GM13977 (cell line): ENCODE measurements at places on chromosomes 3 and 15.
A peak's percentile ranks its signal among the peaks of the same experiment; 100 is the strongest.

DNA sequence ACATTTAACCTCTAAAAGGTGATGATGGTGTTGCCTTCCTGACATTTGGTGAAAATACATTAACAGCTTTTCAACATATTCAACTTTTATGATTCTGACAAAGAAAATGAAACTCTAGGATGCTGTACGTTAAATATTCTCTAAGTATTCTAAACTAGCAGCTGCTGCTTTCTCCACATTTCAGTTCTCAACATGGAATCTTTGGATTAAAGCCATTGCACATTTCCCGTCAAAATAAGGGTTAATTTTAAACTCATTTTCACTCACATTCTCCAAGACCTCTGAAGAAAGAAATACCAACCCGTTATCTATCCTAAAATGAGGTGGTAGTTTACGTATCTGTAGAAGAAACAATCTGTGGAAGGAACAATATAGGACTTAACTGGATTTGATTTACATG is 655.7 kb upstream of the ARPP21 start:
- no peak for DNase-seq

GRCh38 chr15:72965671-72966070 is 86.6 kb upstream of the NEO1 start:
- no peak for DNase-seq

GRCh38 chr15:39363761-39364586 is 216.9 kb upstream of the THBS1 start:
- no peak for DNase-seq

GRCh38 chr15:92035961-92036360 is 182.5 kb downstream of the SLCO3A1 start:
- no peak for DNase-seq

DNA sequence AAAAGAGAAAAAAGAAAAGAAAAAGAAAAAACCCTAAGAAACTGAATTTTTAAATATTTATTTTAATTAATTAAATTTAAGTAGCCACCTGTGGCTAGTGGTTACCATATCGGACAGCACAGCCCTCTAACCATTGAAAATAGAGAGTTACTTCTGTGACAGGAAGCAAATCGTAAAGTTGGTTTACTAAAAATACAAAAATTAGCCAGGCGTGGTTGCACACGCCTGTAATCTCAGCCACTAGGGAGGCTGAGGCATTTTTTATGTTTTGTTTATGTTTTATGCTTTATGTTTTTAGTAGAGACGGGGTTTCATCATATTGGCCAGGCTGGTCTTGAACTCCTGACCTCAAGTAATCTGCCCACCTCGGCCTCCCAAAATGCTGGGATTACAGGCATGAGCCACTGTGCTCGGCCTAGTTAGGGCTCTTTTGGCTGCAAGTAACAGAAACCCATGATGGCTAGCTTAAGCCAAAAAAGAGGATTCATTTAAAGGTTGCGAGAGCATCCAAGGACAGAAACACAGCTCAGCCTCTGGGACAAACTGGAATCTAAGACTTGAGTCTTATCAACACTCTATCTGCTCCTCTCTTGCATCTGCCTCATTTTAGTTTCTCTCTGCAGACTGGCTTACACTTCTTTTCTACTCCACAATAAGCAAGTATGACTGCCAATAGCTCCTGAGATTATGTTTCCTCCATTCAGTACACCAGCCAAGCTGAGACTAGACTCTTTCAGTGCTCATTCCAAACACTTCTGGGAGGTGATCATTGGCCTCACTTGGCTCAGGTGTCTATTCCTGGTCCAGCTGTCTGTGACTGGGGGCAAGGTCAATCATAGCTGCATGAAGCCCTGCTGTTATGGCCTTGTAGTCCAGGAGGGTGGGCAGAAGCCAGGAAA is 6.8 kb upstream of the SKIL start:
- DNase-seq = no peak

DNA sequence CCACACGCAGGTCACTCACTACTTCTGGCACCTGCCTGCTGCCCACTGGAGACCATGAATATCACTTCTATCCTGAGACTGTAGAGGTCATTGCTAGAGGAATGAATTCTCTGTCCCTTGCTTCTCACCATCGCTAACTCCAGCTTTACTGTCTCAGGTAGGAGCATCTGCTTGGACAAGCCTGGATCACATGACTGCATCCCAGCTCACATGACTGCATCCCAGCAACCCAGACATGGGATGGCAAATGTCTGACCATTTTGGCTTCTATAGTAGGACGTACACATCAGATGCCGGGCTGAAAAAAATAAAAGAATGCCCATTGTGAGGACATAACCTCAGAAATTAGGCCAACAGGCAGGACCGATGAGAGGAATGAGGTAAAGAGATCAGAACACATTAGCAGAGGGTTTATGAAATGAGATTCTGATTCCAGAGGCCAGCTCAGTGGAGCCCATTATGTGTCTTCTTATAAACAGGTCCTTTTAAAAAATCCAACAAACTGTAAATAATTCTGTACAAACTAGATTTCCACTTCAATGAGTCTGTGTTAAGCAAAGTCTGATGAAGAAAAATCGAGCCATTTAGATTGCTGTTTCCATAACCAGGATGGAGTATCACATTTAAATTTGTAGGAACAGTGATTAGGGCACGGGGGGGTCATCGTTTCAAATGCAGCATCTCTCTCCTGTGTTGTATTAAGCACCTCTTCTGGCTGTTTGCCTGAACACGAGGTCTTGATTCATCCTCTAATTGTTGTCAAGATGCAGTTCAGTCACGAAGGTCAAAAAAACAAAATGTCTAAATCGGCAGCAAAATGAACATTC is 126.7 kb downstream of the MTHFS start:
- DNase-seq = no peak

DNA sequence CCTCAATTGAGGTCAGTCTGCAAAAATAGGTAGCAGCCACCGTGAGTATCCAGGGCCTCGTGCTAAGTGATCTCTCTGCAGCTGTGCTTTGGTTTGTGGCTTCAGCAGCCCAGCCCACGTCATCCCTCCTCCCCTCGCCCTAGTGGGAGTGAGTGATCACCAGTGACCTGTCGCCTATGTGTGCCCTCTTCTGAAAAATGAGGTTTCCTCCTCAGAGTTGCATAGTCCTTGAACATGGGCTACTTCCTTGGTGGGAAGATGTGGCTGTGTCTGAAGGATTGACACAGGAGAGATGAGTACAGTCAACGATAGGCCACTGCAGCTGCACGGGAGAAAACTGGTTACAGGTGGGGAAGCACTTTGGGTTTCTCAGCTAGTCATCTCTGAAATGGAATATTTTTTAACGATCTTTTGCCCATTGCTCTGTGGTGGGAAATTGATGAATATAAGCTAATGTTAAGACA is 144.8 kb upstream of the BHLHE40 start:
- peak; percentile 43 for DNase-seq

GRCh38 chr3:52253314-52254304 is 8.1 kb downstream of the PPM1M start:
- DNase-seq = peak; percentile 89

GRCh38 chr3:70383360-70383831 is 71.0 kb upstream of the MDFIC2 start:
- DNase-seq = peak; percentile 14

- DNase-seq = no peak
Observed at GRCh38 chr3:123733341-123733740, 148.5 kb upstream of the HACD2 start.

DNA sequence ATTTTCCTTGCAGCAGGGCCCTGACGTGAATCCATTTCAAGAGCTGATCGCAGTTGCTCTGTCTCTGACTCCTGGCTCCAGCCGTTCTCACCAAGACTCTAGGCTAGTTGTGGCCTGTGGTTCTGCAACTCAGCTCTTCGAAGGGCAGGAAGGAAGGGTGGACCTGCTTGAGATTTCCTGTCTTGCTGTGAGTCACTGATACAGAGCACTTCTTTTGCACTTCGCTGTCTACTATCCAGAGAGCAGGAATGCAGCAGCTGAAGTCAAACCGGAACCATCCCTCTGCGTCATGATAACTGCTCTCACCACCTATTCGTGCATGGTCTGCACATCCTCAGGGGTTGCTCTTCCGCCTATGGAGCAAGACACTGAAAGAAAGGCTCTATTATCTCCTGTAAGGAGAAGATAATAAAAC is 59.7 kb downstream of the RAP2B start:
- DNase-seq = peak; percentile 24

- no peak for DNase-seq
Observed at GRCh38 chr15:91298101-91298500, 198.0 kb downstream of the SV2B start.

DNA sequence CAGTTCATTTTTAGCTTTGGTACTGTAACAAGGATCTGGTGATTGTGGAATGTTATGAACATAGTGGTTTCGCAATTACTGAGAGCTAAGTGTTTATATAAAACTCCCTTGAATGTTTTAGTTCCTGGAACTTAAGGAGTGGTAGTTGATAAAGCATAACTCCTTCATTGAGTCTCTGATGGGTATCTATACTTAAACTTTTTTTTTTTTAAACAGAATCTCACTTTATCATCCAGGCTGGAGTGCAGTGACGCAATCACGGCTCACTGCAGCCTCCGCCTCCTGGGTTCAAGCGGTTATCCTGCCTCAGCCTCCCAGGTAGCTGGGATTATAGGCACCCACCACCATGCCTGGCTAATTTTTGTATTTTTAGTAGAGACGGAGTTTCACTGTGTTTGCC is 11.3 kb downstream of the PRKCI start:
- DNase-seq = no peak

DNA sequence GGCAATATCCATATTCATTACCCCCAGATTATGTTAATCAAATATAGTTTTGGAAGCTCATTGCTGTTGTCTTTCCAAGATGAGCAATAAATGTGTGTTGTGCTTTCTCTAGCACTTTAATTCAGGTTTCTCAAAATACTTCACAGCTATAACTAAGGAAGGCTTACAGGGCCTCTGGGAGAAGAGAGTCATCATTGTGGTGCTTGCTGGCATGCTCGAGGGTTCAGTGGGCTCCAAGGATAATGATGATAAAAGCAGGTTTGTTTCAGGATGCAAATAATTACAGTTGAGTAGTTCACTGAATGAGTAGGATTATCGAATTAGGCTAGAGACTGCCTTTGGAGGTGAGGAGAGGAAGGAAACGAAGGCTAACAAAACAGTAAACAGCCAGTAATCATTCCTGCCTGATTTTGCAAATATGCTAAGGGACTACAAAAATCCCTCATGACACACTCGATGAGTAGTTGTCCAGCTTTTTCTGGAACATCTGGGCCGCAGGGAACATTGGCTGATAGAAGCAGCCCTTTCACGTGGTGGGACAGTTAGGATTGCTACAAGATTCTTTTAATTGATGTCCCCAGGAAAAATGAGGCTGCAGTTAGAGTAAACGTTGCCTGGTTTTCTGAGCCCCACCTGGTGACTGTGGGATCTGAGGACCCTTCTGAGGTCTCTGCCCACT is 54.1 kb downstream of the SLC7A14 start:
- DNase-seq = no peak

DNA sequence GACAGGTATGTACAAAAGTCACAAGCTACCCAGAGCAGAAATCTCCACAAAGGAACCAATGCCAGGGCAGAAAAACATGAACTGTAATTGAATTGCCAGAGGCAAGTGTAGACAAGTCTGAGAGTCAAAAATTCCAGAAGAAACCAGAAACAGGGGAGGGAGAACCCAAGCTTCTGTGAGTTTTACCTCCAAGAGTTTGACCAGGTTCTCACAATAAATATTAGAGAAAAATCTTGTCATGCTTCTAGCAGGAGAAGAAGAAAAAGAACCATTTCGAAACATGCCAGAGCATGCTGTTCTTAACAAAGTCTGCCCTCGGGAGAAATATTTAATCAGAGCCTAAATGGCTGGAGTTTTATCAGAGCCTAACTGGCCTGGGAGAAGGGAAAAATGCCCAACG is 32.5 kb upstream of the AP3B2 start:
- DNase-seq = no peak

DNA sequence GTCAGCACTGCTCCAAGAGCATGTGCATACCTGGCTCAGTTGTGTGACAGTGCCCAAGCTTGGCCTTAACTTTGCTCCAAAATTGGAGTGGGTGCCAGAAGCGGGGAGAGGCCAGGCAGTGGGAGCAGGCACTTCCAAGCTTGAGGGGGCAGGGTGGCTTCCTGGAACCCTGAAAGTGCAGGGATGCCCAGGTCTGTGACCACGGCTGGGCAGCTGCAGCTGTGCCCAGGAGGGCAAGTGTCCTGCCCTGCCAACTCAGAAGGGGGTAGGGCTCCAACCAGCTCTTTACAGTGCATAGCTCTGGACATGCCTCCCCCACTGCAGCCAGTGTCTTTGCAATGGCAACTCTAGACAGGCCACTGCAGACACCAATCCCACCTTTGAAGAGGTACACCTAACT is 478.6 kb downstream of the OTOL1 start:
- DNase-seq = no peak

GRCh38 chr3:87227835-87228144 is 681 bp downstream of the CHMP2B start:
- peak; percentile 3 for DNase-seq

GRCh38 chr3:170643831-170644230 is 58.0 kb upstream of the SLC7A14 start:
- no peak for DNase-seq

DNA sequence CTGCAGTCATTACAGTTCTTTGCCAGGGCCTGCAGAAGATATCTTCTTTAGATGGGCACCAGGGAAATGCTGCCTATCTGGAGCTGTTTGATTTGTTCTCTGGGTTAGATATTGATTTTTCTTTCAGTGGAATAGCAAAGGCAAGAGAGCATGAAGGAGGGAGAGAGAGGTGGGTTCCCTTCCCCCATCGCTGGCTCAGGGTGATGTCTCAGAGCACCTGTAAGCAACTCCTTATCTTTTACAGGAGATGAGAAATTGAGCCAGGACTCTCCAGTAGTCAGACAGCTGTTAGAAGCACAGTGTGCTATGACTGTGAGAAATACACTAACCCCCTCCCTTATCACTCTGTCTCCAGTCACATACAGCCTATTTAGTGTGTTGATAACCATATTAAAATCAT is 89.3 kb upstream of the SLC24A5 start:
- no peak for DNase-seq

GRCh38 chr3:50182533-50183099 is 8.8 kb upstream of the GNAT1 start:
- DNase-seq = no peak

- DNase-seq = peak; percentile 81
Observed at GRCh38 chr15:64144565-64145281, 6.8 kb upstream of the SNX22 start.

DNA sequence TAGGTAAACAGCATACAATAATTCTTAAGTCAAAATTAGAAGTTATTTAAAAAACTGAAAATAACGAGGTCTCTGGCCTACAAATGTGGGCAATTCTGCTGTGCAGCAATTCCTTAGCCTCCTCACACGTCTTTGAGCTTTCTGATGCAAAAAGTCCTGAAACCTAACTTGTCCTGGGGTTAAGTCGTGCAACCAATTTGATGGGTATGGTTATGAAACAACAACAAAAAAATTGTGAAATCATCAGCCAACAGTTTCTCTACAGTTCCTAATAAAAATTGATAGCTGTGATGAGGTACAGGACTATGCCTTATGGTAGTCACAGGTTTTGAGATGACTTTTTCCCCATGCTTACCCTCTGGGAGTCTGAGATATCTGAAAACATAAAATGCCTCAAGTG is 6.5 kb upstream of the GLB1 start:
- DNase-seq = no peak

- no peak for DNase-seq
Observed at GRCh38 chr15:89150287-89150686, 62.0 kb downstream of the ABHD2 start.

GRCh38 chr3:128480717-128481437 is 12.1 kb downstream of the GATA2 start:
- no peak for DNase-seq

- DNase-seq = no peak
Observed at GRCh38 chr3:186223476-186223875, 114.6 kb upstream of the ETV5 start.

GRCh38 chr3:169131690-169132464 is 531.6 kb downstream of the MECOM start:
- no peak for DNase-seq
